ENCODE measurements at places on chromosomes 5 and 9.

DNA sequence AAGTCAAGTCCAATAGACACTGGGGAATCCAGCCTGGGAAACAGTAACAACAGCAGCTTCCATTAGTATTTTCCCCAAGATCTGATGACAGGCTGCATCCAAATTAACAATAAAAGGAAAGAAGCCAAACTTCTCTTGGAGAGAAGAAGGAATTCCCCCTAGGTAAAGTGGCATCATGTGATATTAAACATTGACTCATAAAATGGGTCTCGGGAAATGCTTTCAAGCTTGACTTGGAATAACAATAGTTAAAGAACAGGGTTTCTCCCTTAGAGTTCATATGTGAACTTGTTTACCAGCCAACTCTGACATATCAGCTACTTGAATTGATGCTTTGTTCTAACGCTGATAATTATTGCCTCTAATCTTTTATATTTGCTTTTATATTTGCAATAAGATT lies 45.4 kb downstream of the ENTREP1 start:
- DNase-seq: no peak

GRCh38 chr9:92463984-92464383 lies 18.3 kb downstream of the ASPN start:
- DNase-seq: no peak

- no peak for DNase-seq
These were observed 45.6 kb upstream of the TLE4 start for GRCh38 chr9:79526149-79526672.

DNA sequence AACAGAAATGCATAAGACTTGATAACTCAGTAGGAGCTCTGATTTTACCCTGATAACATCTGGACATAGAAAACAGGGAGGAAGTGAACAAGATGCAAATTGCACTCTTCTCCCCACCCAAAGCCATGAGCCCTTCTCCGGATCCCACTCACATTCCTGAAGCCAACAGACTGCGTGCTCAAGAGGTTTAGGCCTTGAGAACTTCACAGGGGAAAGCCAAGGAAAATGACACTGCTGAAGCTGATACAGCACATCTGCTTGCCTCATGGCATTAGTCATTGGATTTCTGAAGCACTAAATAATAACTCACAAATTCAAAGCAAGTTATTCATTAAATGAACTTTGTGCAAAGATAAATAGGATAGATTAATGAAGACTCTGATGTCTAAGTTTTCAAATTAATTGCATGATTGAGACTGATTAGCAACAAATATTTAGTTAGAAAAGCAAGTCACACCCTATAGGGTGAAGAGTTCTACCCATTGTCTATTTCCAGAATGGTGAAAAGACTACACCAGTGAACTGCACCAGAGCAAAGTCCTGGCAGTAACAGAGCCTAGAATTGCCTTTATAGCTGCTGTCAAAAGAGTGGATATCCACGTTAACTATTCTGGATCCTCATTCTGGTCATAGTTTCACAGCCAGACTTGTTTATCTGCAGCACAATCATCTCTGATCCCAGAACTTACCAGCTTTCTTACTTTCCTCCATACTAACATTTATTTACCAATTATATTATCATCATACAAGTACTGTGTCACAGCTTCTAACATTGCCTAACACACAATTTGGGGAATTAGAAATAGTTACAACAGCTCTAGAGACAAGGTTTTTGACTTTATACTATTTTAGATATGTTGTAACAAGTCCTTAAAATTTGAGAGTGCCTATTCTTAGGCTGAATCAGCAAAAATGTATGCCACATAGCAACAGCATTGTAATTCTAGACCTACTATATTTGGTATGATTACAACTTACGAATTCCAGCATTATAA lies 432.1 kb upstream of the RGMB start:
- no peak for DNase-seq

- no peak for DNase-seq
These were observed 5.0 kb upstream of the SLC34A1 start for GRCh38 chr5:177378884-177379883.

- DNase-seq: no peak
These were observed 12.6 kb downstream of the LMBRD2 start for GRCh38 chr5:36138900-36139683.

- no peak for DNase-seq
These were observed 2.4 kb upstream of the OMD start for GRCh38 chr9:92426501-92427145.

DNA sequence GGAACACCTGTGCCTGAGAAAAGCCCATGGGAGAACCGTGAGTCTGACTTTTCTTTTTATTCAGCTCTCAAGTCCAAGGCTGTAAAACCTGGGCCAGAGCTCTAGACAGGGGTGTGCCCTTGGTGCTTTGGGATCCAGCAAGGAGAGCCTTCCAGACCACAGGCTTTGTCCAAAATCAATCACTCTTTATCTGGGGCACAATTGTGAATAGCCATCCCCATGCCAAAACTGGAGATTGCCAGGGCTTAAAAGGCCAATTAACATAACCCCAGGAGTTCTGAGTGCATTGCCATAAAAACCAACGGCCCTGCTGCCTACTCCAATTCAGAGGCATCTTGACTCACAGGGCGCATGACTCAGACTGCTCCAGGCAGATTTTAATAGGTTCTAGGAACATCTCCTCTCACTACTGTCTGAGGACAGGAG lies 391.8 kb downstream of the ARHGEF28 start:
- no peak for DNase-seq

DNA sequence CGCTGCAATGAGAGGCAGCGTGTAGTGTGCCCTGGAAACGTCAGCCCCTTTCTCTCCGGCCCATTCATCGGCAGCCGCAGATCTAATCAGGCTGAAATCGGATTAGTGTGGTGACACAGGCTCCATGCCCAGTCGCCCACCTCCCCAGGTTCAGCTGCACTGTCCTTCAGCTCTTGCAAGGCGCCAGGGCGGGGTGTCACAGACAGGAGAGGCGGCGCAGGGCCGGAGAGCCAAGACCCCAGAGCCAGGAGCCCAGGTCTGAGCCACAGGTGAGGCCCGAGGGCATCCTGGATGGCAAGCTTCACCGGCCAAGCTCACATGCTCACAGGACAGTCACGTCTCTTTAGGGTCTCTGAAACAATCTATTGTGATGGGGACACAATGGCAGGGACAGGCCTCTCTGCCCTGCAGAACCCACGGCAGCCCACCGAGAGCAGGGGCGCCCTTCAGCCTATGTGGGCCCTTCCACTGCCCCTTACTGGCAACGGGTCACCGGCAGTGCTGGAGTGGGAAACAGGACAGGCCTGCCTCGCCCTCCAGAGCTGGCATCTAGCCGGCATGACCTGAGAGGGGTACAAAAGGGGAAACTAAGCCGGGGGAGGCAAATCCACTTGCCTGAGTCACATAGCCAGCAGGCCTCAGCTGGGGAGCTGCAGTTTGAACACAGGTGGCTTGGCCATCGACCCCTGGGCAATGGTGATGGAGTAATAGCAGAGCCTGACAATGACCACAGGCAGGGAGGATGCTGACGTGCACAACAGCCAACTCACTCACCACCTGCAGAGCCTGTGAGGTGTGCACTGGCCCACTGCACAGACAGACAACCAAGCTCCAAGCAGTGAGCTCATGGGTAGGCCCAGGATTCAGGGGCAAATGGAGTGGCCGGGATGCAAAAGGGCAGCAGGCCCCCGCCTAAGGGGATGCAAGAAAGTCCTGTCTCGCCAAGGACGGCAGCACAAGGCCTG lies 48.1 kb downstream of the VAV2 start:
- DNase-seq: no peak

DNA sequence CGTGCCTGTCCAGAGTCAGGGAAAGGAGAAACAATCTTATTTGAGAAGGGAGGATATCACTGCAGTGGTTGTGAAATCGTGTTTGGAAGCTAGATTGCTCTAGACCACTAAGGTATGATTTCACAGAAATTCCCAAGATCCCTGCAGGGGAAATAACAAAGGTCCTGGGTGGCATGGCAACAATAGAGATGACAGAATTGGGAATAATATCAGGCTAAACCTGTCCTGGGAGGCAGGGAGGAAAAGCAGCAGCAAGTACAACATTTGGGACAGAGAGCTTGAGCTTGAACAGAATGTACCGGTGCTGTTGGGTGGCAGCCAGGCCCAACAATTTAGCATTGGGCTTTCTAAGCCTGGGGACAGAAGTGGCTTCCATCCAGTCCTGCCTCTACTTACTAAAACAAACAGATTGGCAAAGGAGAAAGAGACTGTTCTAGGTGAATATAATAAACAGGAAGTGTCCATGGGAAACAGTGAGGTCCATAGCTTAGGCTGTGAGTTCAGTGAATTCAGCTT lies 17.0 kb upstream of the ARHGAP26 start:
- no peak for DNase-seq

- DNase-seq: no peak
These were observed 27.6 kb downstream of the EGFLAM start for GRCh38 chr5:38286002-38286401.

GRCh38 chr5:72347801-72348308 lies 27.7 kb downstream of the PTCD2 start:
- no peak for DNase-seq

Measured in activated naive CD8-positive, alpha-beta T cell treated with anti-CD3 and anti-CD28 coated beads, Interleukin-2, amount 50 U/mL, for 16 hours (primary cell).